ENCODE measurements at places on chromosomes 12 and 14. TPM values are rescaled to one million over a fixed set of nuclear protein-coding genes. Genes with fewer than 3 reads are reported as not detected.

DNA sequence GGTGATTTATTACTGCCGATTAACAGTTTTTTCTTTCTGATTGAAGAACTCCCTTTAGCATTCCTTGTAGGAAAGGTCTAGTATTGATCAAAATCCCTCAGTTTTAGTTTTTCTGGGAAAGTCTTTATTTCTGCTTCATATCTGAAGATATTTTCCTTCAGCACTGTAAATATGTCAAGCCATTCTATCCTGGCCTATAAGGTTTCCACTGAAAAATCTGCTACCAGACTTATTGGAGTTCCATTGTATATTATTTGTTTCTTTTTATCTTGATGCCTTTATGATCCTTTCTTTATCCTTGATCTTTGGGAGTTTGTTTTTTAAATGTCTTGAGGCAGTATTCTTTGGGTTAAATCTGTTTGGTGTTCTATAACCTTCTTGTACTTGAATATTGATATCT is 55.0 kb upstream of the TMTC1 start:
- no peak for DNase-seq

- no peak for DNase-seq
Measured at GRCh38 chr14:76329154-76329928, 46.6 kb upstream of the ESRRB start.

GRCh38 chr14:35533357-35534207 is at the start of gene INSM2:
INSM2 (plus strand) TSS chr14:35534164; CDS start chr14:35534253, 89 bp downstream.
- no peak for DNase-seq

DNA sequence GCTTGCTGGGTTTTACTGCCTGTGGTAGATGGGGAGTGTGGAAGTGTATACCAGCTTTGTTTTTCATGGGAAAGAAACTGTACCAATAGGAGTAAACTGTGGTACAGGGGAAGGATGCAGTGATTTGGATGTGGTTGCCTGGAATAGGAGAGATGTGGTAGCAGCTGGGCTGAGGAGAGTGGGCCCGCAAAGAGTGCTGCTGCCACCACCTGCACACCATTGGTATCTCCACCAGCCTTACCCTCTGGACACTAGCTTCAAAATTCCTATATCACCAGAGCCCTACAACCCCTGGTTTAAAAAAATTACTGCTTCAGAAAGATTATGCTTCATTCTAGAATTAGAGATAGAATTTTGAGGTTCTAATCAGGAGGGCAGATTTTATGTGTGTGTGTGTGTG is 53.6 kb downstream of the AKAP6 start:
- DNase-seq, result no peak

DNA sequence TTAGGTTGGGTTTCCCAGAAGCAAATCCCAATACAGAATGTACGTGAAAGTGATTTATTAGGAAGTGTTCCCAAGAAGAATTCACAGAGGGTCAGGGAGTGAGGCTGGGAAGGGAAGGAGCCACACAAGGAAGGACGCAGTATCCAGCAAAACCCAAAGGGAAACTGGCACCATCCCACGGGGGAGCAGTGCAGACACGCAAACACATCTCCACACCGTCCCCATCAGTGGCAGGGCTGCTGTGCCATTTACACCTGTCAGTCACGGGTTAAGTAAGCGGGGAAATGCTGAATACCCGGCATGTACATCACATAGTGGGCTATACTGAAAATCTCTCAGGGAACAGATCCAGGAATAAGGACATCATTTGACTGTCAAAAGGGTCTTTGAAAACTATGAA is 93.9 kb downstream of the SLC38A1 start:
- DNase-seq, result no peak

GRCh38 chr14:52553002-52553670 is 500 bp downstream of the GPR137C start:
- no peak for DNase-seq

GRCh38 chr14:72404106-72404774 is 472.0 kb downstream of the RGS6 start:
- no peak for DNase-seq

- DNase-seq, result no peak
Measured at GRCh38 chr12:25156061-25156460, 38.9 kb downstream of the DNAI7 start.

TPH2 gene
- not detected for total RNA-seq

- DNase-seq, result no peak
Measured at GRCh38 chr14:55129428-55130195, 560 bp downstream of the LGALS3 start.

GRCh38 chr12:116306506-116306905 is 29.0 kb upstream of the MED13L start:
- no peak for DNase-seq

DNA sequence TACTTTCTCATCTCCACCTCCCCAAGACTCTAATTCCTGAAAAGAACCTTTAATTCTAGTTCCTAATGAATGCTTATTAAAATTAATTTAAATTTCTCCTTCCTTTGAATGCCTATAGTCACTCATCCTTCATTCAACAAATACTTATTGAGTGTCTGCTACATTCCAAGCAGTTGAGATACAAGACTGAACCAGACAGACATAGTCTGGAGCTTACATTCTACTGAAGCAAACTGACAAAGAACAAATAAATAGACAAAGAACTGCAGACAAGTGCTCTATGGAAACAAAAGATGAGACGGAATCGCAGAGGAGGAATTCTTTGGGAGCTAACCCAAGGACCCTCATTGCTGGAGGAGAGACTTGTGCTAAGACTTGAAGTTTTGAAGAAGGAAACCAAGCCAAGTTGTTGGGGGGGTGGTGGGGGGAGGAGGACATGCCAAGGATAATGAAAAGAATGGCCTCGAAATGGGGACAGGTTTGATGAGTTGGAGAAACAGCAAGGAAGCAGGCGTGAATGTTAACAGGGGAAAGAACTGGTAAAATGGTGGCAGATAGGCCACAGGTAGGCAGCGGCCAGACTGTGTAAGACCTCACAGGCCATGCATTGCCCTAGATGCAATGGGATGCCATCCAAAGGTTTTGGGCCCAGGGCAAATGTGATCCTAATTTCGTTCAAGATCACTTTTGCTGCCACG is 9.7 kb upstream of the TDG start:
- no peak for DNase-seq

GRCh38 chr12:59149995-59150642 is 229.8 kb upstream of the LRIG3 start:
- peak; percentile 21 for DNase-seq

- DNase-seq, result no peak
Measured at GRCh38 chr14:103746701-103747100, 31.1 kb downstream of the ZFYVE21 start.

MUCL1 gene
- not detected for total RNA-seq

ERBB3 gene
- 0.72 TPM for total RNA-seq

PPP1R36 gene
- not detected for total RNA-seq

SIX6 gene
- not detected for total RNA-seq

GRCh38 chr14:77063571-77064171 is 34.4 kb upstream of the CIPC start:
- no peak for DNase-seq

GRCh38 chr12:105018776-105019175 is 32.7 kb downstream of the NOPCHAP1 start:
- DNase-seq, result no peak

GRCh38 chr12:86914721-86915120 is 658.5 kb upstream of the MGAT4C start:
- no peak for DNase-seq

DNA sequence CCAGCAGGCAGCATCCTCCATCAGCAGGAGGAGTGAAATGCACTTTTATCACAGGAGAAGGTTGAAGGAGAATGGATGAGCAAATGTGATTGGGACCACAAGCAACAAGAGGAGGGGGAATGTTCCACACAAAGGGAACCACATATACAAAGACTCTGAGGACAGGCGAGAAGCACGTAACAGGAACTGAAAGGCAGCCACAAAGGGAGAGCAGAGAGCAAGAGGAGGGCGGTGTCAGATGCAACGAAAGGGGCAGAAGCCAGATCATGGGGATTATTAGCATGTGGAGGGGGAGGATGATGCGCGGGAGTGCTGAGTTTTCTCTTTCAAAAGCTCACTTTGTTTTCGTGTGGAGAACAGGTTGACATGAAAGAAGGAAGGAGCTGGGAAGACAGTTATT is 241.1 kb downstream of the SPTSSA start:
- peak; percentile 40 for DNase-seq

DNA sequence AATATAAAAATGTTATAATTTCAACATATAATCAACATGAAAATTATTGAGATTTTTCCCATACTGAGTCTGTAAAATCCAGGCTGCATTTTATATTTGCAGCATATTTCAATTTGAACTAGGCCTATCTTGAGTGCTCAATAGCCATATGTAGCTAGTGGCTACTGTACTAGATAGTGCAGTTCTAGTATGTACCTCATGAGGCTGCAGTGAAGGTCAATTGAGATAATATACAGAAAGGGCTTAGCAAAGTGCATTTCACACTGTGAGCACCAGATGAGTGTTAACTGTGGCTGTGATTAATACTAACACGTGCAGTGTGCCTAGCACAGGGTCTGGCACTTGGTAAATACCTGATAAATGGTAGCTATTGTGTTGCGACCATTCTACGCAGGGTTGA is 5.4 kb upstream of the SLC22A17 start:
- no peak for DNase-seq

- no peak for DNase-seq
Measured at GRCh38 chr12:102511575-102511974, 31.2 kb upstream of the IGF1 start.

ACOT6 gene
- total RNA-seq, result not detected

GRCh38 chr14:23327947-23328744 is 6.9 kb downstream of the PABPN1 start:
- DNase-seq, result no peak

DNA sequence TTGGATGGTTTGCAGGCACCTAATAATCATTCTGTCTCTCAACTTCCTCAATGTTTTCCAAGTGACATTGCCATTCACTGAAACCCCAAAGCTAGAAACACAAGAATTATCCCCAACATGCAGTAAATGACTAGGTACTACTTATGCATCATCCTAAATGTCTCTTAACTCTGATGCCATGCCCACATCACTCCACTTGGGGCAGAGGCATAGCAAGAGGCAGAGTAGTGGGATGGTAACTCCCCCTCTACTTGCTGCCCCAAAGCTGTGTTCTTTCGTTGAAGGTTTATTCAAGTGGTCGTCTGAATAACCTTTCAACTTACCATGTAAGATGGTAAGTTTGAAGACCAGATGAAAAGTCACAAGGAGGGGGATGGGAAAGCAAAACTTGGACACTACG is 77.9 kb upstream of the SOX5 start:
- no peak for DNase-seq

- DNase-seq, result no peak
Measured at GRCh38 chr12:9706086-9706685, 26.7 kb downstream of the CLECL1 start.

CMKLR1 gene
- 53.2 TPM for total RNA-seq

DNA sequence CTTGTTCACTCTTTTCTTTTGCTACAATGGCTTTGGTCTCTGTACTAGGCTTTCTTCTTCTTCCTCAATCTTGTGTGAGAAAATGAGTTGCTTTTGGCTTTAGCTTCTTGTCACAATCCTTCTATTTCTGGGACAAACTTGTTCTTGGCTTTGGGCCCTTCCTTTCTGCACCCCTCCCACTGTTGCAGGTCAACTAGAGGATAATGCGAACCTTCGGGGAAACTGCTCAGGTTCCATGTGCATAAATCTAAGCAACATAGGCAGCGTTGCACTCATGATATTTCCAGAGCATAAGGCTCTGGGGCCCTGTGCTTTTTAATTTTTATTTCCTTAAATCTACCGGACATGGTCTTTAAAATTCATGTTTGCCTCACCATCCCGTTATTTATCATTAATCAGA is 89.8 kb upstream of the LRIG3 start:
- no peak for DNase-seq

GRCh38 chr14:88848571-88848970 is 24.1 kb downstream of the TTC8 start:
- no peak for DNase-seq

SERPINA12 gene
- not detected for total RNA-seq

ZFYVE21 gene
- total RNA-seq, result 16.9 TPM

GRCh38 chr12:123115409-123116121 is 35.3 kb downstream of the PITPNM2 start:
- DNase-seq, result peak; percentile 8

DNA sequence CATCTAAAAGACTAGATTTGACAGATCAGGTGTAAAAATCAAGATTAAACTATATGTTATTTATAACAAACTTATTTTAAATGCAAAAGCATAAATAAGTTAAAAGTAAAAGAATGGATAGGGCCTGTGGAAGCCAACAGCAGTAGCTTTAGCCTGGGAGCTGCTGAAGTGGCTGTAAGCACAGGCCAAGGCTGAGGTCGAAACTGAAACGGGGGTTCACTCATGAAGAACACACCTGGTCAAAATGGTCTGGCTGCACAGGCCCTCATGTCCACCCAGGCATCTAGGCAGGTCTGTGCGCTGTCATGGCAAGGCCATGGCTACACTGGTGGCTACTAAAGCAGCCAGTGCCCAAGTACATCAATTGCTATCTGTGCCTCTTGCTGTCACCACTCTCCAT is 23.1 kb downstream of the CATSPERB start:
- no peak for DNase-seq

- no peak for DNase-seq
Measured at GRCh38 chr12:58920102-58920960, at the start of gene LRIG3. LRIG3 (minus strand) TSS chr12:58920504; CDS start chr12:58920235, 269 bp downstream.

GRCh38 chr14:22313172-22313801 is 275.7 kb downstream of the DAD1 start:
- no peak for DNase-seq

DNA sequence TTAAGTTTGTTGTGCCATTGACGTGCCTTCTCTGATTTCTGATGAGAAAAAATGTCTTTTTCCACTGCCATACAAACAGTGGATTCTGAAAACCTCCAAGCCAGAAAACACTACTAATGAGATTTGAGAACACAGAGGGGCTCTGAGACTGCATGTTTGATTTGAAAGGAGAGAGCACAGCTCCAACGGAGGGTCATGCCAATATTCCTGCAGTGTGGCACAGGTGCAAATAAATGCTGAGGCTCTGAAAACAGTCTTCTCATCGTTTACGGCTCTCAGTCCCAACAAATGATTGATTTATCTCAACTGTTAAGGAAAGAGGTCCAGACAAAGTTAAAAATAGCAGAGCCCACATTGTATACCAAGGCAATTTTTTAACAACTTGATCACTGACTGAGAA is 128.7 kb downstream of the KCNH5 start:
- DNase-seq, result no peak

ADAM21 gene
- total RNA-seq, result not detected

B3GNT4 gene
- not detected for total RNA-seq

DNA sequence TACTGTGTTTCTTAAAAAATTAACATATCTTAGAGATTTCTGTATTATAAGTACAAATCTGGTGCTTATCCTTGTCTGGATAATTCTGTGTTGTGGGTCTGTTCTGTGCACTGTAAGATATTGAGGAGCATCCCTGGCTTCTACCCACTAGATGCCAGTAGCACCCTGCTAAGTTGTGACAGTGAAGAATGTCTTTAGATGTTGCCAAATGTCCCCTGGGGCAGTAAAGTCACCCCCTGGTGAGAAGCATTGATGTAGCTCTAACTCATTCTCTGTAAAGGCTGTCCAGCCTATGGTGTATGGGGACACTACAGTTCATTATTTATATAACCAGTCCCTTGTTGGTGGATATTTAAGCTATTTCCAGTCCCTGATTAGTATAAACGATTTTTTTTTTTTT is 31.4 kb downstream of the MAP1LC3B2 start:
- no peak for DNase-seq

- DNase-seq, result no peak
Measured at GRCh38 chr12:79769860-79770485, 79.2 kb upstream of the PAWR start.

SLC5A8 gene
- total RNA-seq, result not detected

All from GM12878 (cell line).